ENCODE measurements at places on chromosomes 6 and 20.

- peak; percentile 25 for DNase-seq
Measured at GRCh38 chr6:127514773-127515227, 4.3 kb downstream of the MTCL3 start.

GRCh38 chr20:59933849-59934585 lies 580 bp upstream of the SYCP2 start:
- DNase-seq = peak; percentile 78

GRCh38 chr6:163485388-163485851 lies 70.9 kb downstream of the QKI start:
- DNase-seq = no peak

DNA sequence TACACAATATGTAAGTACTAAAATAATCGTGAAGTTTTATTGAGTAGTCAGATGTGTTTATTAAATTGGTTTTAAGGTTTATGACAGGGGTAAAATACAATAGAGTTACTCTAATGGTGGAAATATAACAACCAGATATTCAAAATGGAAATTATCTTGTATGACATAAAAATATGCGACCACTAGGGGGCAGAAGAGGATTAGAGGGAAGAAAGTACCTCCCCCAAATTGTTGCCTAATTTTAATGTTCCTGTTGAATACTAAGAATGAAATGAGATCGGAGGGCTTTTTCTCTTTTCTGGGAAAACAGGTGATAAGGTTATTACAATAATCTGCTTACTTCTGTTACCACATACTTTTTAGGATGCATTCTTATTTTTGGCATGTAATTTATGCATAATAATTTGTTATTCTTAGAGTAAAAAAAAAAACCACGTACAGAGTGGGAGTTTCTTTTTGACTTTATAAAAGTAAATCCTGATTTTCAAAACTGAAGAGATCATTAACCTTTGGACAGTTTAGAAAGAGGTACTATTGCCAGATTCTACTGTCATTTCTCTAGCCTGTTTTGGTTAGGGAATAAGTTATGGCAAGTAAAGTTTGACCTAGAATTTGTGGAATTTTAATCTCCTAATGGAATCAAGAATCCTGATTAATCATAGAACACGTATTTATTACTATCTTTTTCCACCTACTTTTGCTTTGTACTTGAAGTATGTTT lies 159.2 kb downstream of the CD109 start:
- peak; percentile 37 for DNase-seq

- DNase-seq = no peak
Measured at GRCh38 chr6:68343901-68344300, 291.2 kb upstream of the ADGRB3 start.

DNA sequence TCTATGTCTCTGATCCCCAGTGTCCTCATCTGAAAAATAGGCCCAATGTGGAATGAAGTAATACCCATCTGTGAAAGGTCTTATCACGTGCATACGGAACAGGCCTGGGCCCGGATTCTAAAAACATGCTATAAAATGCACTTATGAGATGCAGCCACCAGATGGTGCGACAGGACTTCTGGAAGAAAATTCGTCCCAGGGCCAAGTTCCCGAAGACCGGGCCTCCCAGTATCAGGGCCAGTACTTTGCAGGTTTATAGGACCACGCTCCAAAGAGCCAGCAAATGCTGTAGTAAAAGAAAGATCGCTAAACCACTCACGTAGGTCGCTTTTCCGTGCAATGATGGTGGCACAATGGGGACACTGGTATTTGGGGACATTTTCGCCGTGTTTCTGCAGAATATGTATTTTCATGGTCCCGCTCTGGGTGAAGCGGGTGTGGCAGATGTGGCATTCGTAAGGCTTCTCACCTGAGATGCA lies 10.6 kb downstream of the CTCFL start:
- peak; percentile 8 for DNase-seq

- DNase-seq = no peak
Measured at GRCh38 chr6:132496519-132497180, 16.3 kb downstream of the STX7 start.
